Stimulated activated CD4-positive, alpha-beta T cell treated with anti-CD3 and anti-CD28 coated beads, TNF-alpha, amount 100 ng/mL, for 4 hours (primary cell): ENCODE measurements at places on chromosomes 5 and 9.

GRCh38 chr5:179414459-179415261 is 69.4 kb upstream of the ADAMTS2 start:
- no peak for DNase-seq

- no peak for DNase-seq
These were observed 13.5 kb downstream of the DDX31 start for GRCh38 chr9:132656299-132656698.

DNA sequence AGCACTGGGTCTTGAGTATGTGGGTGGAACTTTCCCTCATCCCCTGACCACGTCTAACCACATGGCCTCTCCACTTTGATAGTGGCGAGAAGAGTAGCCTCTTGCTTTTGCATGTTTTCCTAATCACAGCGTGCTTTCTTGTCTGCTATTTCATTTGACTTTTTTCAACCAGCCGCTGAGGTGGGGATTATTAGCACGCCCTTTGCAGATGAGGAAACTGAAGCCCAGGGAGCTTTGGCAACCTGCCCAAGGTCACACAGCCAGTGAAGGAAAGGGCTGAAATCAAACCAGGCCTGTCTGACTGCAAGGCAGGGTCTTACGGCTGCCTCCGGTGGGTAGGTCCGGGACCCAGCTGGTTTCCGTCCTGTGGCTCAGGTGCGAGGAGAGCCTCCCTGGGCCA is 106.5 kb upstream of the MSX2 start:
- DNase-seq = no peak

- no peak for DNase-seq
These were observed 32.0 kb upstream of the TMED7 start for GRCh38 chr5:115657881-115658233.

- DNase-seq = no peak
These were observed 154.7 kb upstream of the RUSC2 start for GRCh38 chr9:35335164-35335563.

- no peak for DNase-seq
These were observed 74.8 kb upstream of the ZNF622 start for GRCh38 chr5:16540421-16540820.

- no peak for DNase-seq
These were observed 199.9 kb downstream of the CWC27 start for GRCh38 chr5:64968591-64969110.

DNA sequence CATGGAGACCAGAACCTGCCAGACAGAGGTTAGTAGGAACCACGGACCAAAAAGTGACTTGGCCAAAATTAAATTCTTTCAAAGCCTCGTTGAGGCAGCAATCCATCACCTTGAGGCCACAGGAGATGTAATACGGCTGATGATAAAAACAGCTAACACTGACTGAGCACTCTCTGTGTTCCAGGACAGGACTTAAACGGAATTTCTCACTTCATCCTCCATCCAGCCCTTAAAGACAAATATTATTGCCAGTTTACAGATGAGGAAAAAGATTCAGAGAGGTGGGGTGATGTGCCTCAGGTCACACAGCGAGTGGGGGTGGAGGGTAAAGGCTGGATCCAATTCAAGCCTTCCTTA is 25.1 kb downstream of the STK10 start:
- no peak for DNase-seq

DNA sequence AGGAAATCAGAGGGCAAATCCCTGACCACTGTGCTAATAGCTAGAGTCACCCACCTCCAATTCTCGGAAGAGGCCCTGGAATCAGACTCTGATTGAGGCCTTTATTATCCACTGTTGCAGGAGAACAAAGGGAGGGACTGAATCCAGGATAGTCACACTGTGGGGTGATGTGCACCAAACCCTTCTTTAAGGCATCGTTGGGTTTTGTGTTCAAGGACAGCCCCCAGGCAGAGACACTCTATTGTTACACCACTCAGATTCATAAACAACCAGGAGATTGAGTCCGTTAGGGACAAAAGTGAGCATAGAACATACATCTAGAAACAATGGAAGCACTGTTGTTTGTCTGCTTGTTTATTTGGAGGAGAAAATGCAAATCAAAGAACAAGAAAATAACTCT is 124.6 kb upstream of the TBCA start:
- no peak for DNase-seq

DNA sequence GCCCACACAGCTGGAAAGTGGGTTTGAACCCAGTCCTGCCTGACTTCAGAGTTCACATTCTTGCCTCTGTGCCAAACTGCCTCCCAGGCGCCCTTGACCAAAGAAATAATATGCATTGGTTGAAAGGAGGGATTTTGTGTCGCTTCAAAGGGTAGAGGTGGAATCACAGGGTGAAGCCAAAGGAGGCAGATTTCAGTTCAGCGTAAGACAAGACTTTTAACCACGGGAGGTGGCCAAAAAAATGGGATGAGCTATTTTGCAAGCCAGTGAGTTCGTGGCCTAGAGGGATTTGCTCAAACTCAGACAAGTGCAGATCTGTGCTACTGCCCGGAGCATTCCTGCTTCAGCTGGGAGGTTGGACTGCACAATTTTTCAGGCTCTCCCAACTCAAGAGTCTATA is 57.6 kb upstream of the RANBP3L start:
- no peak for DNase-seq

- no peak for DNase-seq
These were observed 363.8 kb downstream of the ARL15 start for GRCh38 chr5:53946405-53947100.

- DNase-seq = no peak
These were observed 159.1 kb downstream of the LRRC70 start for GRCh38 chr5:62737766-62738165.
